ENCODE measurements at places on chromosomes 6 and 20. TPM values are rescaled to one million over a fixed set of nuclear protein-coding genes. Genes with fewer than 3 reads are reported as not detected.

MAP7 gene
- 0.34 TPM for total RNA-seq

PPIL6 gene
- 2.4 TPM for total RNA-seq

EYA2 gene
- total RNA-seq = 1.0 TPM

SLC2A4RG gene
- 91.0 TPM for total RNA-seq

BPI gene
- total RNA-seq = not detected

NRSN1 gene
- total RNA-seq = not detected

ME1 gene
- 19.0 TPM for total RNA-seq

TFAP2D gene
- total RNA-seq = not detected

EPPIN gene
- not detected for total RNA-seq

PIGU gene
- total RNA-seq = 17.0 TPM

RHAG gene
- total RNA-seq = not detected

PREX1 gene
- total RNA-seq = 3.6 TPM

FAM209B gene
- not detected for total RNA-seq

CPNE5 gene
- not detected for total RNA-seq

TBXT gene
- total RNA-seq = not detected

SPATA25 gene
- 0.15 TPM for total RNA-seq

TINAG gene
- not detected for total RNA-seq

MRPS18B gene
- 70.5 TPM for total RNA-seq

OR2H1 gene
- total RNA-seq = not detected
